Omental fat pad (tissue), 4 donors: ENCODE measurements at places on chromosomes 7 and 10.

- DNase-seq = no peak
Observed at GRCh38 chr7:15228831-15229230, 326.3 kb upstream of the DGKB start.

DNA sequence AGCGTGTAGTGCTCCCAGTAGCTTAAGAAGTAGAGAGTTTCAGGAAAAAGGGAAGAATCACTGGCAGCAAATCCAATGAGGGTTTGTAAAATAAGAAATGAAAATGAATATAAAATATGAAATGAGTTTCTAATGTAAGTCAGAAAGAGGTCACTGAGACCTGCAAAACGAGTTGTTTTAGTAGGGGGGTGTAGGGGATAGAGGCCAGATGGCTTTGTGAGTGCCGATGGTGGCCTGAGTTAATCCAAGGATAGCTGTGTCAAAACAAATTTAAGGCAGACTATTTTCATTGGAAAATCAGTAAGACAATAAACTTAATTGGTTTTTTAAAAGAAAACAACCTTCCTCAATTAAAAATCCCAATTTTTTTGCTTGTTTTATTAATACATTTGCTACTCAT, 745 bp upstream of the ASB15 start:
- DNase-seq = no peak

GRCh38 chr7:158387546-158387891, 200.1 kb downstream of the PTPRN2 start:
- no peak for DNase-seq

- DNase-seq = no peak
Observed at GRCh38 chr7:37482505-37482904, 33.8 kb upstream of the ELMO1 start.

DNA sequence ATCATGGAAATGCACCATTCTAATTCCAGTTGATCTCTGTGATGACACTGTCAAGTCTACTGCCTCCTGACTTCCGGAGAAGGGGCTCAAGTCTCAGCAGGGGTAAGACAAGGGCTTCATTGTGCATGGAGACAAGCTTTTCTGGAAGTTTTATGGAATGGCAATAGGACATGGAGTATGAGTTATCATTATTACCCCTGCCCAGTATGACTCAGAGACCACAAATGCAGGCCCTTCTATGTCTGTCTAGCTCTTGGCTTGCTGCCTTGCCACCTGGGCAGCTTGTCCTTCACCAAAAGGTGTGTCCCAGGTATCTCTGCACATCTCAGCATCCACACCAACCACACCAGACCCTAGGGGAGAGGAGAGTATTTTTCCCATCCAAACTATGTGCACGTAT, 34.9 kb upstream of the KIAA1217 start:
- no peak for DNase-seq

GRCh38 chr10:126429275-126429674, 41.0 kb upstream of the ADAM12 start:
- DNase-seq = no peak

GRCh38 chr10:124961248-124961570, 19.3 kb downstream of the ZRANB1 start:
- DNase-seq = no peak

- no peak for DNase-seq
Observed at GRCh38 chr7:143490717-143491306, 13.1 kb downstream of the TAS2R41 start.

DNA sequence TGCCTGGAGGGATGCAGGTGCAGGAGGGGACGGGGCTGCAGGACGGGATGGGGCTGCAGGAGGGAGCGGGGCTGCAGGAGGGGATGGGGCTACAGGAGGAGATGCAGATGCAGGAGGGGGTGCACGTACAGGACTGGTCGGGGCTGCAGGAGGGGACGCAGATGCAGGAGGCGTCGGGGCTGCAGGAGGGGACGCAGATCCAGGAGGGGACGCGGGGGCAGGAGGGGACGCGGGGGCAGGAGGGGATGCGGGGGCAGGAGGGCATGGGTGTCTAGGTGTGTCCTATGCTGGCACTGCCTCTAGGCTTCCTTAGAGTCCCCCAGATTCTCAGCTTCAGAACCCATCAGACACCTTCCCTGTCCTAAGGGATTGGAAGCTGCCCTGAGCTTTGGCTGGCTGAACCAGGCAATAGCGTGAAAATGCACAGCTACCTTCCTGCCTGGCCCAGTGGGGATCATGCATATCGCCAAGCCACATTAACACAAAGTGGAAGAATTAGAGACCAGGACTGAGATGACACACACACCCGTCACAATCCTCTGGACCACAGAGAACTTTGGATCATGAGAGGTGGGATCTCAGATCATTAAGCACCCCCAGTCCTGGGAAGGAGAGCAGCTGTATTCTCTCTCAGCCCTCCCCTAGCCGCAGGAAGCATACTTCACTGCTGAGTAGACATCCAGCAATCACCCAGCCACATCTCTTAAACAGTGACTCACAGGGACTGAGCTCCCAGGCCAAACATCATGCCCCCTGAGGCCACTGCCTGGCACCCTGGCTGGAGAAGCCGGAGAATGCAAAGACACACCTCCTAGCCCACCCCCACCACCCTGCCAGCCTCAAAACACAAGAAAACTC, 67.3 kb downstream of the VWA2 start:
- no peak for DNase-seq

GRCh38 chr10:13105184-13105583, 5.2 kb downstream of the OPTN start:
- no peak for DNase-seq

- peak; percentile 55 for DNase-seq
Observed at GRCh38 chr10:44857363-44858016, 53.6 kb upstream of the TMEM72 start.

DNA sequence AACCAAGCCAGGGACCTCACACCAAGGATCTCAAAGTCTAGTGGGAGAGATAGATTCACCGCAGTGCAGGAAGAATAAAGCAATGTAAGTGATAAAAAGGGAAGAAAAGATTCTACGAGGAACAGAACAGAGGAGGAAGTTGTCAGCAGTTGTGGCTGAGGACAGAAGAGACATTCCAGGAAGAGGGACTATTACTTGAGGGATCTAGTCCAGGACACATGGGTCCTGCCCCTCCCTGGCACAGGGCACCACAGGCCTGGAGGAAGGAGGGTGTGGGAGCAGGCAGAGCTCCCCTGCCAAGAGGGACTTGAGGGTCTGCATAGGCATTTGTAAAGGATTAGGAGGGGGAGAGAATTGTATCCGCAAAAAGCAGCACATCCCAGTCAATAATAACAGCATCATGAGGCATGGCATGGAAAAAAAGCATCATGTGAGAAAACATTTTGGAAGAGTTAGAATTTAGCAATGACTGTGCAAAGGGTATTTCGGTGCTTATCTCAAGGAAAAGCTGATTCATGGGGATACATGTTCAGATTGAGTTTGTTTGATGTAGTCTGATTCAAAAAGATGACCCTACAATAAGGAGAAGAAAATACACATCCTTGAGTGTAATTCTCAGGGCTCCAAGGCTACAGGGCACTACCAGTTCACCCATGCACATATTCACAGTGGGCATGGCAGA, 12.7 kb downstream of the C10orf71 start:
- no peak for DNase-seq

GRCh38 chr7:47265621-47266020, 316.3 kb downstream of the TNS3 start:
- DNase-seq = no peak

GRCh38 chr7:157044147-157044687, 33.8 kb upstream of the MNX1 start:
- DNase-seq = no peak

DNA sequence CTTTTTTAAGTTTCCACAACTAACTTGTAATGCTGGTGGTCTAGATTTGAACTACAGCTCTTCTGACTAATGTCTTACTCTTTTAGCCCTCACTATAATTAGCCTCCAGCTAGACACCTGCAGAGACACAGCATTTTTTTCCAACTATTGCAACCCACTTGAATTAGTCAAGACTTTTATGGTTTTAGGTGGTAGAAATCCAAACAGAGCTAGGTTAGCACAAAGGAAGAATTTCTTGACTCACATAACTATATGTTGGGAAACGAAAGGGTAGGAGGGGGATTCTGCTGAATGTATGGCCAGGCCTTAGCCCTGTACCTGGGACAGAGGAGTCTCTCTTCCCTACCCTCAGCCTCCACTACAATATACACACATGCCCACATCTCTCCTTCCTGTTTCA, 586.1 kb downstream of the INHBA start:
- no peak for DNase-seq

GRCh38 chr7:24842029-24842428, 84.8 kb upstream of the GSDME start:
- DNase-seq = no peak

GRCh38 chr7:153443032-153443701, 609.0 kb upstream of the DPP6 start:
- DNase-seq = no peak

DNA sequence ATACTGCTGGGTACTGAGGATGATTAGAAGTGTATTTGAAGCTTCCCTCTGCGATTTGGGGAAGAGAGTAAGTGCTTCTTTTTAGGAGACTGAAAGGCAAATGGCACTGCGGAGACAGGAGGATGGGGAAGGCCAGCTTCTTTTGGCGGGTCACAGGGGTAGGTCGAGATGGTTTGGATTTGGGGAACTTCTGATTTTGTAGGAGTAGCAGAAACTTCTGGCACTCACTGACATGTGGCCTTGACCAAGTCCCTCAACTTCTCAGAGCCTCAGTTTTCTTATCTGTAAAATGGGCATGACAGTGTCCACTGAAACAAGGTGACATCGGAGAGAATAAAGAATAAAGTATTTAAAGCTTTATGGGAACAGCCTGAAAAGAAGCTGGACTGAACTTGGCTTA, 59.8 kb upstream of the WDR11 start:
- DNase-seq = no peak

GRCh38 chr7:137755846-137756651, 90.7 kb downstream of the DGKI start:
- no peak for DNase-seq

- DNase-seq = no peak
Observed at GRCh38 chr10:28595613-28596012, 62.7 kb downstream of the WAC start.

DNA sequence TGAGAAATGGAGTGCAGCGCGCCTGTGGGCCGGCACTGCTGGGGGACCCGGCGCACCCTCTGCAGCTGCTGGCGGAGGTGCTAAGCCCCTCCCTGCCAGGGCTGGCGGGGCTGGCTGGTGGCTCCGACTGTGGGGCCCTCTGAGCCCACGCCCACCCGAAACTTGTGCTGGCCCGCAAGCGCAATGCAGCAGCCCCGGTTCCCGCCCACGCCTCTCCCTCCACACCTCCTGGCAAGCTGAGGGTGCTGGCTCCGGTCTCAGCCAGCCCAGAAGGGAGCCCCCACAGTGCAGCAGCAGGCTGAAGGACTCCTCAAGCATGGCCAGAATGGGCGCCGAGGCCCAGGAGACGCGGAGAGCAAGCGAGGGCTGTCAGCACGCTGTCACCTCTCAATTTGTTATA, 1063.0 kb upstream of the AUTS2 start:
- no peak for DNase-seq

- DNase-seq = no peak
Observed at GRCh38 chr10:5018134-5018533, 14.5 kb upstream of the AKR1C2 start.

- no peak for DNase-seq
Observed at GRCh38 chr7:105655500-105656380, 74.4 kb upstream of the EFCAB10 start.

GRCh38 chr7:67918158-67918557, 921.5 kb downstream of the TYW1 start:
- no peak for DNase-seq
